ENCODE measurements at places on chromosomes 5 and 9. TPM values are rescaled to one million over a fixed set of nuclear protein-coding genes. Genes with fewer than 3 reads are reported as not detected.

The FIBCD1 gene
- 11.6 TPM for polyA plus RNA-seq

The TLX3 gene
- not detected for polyA plus RNA-seq

The OLFML2A gene
- polyA plus RNA-seq, result 0.60 TPM

The ACTL7B gene
- polyA plus RNA-seq, result not detected

The LHX2 gene
- polyA plus RNA-seq, result not detected

The FCN2 gene
- polyA plus RNA-seq, result 0.12 TPM

The WWC1 gene
- polyA plus RNA-seq, result 11.4 TPM

The CD274 gene
- polyA plus RNA-seq, result 1.4 TPM

The C9orf50 gene
- 0.03 TPM for polyA plus RNA-seq

The MPDZ gene
- polyA plus RNA-seq, result 3.6 TPM

The DNAH5 gene
- 0.04 TPM for polyA plus RNA-seq

The FAT2 gene
- not detected for polyA plus RNA-seq

The FAM151B gene
- 0.60 TPM for polyA plus RNA-seq

The RNF224 gene
- 0.04 TPM for polyA plus RNA-seq

GRCh38 chr9:132312426-132312825, 42.4 kb downstream of the SETX start:
- DNase-seq, result no peak

DNA sequence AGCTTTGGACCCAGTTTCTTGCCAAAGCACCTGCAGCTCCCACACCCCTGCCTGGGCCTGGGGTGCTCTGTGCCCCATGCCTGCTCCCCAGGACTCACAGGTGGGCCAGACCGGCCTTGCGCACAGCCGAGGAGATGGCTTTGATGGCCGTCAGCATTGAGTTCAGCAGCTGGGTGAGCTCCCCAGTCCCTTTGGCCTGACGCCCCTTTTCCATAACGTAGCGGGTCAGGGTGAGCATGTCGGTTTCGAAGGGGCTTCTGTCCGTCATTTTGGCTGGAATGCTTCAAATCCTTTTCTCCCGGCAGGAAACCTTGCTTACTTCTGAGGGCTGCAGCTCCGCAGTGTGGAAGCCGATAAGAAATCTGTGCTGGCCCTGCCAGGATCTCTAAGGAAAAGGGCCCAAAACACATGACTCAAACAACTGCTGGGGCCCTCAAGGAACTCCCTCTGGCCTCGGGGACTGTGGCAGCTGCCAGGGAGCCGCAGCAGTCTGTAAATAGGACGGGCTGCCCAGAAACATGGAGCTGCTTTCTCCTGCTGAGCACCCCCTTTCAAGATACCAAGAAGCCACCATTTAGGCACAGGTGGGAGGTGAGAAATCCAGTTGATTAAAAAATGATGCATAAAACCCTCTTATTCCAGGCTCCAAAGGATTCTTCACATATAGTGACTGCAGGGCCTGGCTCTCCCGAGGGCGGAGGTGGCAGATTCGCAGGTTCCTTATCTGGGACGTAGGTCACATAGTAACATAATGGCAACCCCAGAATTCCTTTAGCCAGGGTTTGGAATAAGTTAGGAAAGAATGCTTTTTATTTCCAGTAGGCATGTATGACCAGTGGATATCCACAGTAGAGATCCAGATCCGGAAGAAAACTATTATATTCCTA, at the start of gene FBP2:
Gene FBP2 (minus strand): TSS at position 366 of the 887 bp plus-strand sequence. CDS start 98 bp downstream, at position 268.
- no peak for DNase-seq

- no peak for DNase-seq
Observed at GRCh38 chr5:159001247-159001646, 98.5 kb downstream of the EBF1 start.

GRCh38 chr5:151924564-151925301, at the start of gene GLRA1:
TSS of gene GLRA1 (minus strand) at chr5:151924851. CDS start at chr5:151924549, 302 bp downstream.
- no peak for DNase-seq

- no peak for DNase-seq
Observed at GRCh38 chr9:89491694-89492093, 6.2 kb downstream of the SEMA4D start.

GRCh38 chr5:124285733-124286132, 460.7 kb downstream of the ZNF608 start:
- DNase-seq, result no peak

- no peak for DNase-seq
Observed at GRCh38 chr5:99449786-99450185, 521.0 kb upstream of the CHD1 start.

GRCh38 chr5:146118322-146118721, 12.9 kb upstream of the PLAC8L1 start:
- DNase-seq, result no peak

DNA sequence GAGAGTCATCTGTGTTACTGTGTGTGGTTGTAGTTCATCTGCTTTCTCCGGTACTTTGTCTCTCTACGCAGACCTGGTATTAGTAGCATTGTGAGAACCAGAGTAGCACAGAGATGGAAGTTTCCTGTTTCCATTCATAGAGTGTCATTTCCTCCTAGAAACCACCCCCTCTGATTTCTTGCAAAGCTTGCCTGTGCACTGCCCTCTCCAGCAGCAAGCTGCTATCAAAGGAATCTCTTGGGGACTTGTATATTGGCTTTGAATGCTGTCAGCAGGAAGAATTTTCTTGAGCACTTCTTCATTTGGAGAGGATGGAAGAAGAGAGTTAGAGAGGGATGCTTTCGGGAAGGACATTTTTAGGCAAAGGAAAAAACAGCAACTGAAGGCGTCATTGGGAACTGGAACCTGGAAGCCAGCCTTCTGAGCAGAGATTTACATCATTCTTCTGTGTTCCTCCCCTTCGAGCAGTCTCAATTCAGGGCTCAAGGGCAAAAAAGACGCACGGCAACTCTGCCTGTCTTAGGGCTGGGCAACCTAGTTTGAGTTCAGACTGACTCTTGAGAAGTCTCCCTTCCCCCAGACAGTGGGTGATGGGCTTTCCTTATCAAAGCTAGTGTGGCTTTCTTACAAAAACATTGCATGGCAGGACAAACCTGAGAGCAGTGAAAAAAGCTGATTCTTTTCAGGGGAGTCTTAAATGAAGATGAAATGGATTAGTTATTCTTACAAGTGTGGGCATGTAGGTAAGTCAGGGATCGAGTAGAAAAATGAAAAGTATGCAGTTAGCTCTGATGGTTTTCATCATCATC, 226.3 kb downstream of the AOPEP start:
- no peak for DNase-seq

DNA sequence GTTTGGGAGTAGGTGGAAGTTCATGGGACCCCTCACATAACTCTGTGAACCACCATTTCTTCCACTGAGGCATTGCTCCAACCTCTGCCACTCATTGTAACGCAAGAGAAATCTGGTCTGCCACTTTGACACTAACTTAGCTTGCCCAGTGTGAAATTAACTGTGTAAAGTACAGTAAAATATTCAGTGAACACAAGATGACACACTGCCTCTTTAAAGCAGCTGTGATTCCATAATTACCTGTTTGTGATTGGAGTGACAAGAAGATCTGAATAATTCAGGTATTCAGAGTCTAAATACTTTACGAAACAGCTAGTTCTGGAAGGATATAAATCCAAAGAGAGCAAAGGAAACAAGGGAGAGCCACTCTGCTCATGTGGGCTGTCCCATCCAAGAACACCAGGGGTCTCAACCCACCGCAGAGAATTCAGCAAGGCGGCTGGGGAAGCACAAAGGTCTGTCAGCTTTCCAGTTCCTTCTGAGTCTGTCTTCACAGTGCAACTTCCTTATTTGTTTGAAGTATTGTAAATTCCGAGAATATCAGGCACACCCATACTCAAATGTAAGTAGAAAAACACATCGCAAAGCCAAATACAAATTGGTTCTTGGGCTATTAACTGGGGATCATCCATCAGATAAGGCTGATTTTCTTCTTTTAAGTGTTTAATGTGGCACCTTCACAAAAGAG, 86.9 kb downstream of the GNAQ start:
- no peak for DNase-seq

GRCh38 chr5:38871790-38872551, 26.2 kb downstream of the OSMR start:
- DNase-seq, result no peak

- DNase-seq, result no peak
Observed at GRCh38 chr5:162227075-162227474, 159.5 kb downstream of the GABRG2 start.

GRCh38 chr9:7165331-7165975, 407.7 kb downstream of the KDM4C start:
- DNase-seq, result no peak

DNA sequence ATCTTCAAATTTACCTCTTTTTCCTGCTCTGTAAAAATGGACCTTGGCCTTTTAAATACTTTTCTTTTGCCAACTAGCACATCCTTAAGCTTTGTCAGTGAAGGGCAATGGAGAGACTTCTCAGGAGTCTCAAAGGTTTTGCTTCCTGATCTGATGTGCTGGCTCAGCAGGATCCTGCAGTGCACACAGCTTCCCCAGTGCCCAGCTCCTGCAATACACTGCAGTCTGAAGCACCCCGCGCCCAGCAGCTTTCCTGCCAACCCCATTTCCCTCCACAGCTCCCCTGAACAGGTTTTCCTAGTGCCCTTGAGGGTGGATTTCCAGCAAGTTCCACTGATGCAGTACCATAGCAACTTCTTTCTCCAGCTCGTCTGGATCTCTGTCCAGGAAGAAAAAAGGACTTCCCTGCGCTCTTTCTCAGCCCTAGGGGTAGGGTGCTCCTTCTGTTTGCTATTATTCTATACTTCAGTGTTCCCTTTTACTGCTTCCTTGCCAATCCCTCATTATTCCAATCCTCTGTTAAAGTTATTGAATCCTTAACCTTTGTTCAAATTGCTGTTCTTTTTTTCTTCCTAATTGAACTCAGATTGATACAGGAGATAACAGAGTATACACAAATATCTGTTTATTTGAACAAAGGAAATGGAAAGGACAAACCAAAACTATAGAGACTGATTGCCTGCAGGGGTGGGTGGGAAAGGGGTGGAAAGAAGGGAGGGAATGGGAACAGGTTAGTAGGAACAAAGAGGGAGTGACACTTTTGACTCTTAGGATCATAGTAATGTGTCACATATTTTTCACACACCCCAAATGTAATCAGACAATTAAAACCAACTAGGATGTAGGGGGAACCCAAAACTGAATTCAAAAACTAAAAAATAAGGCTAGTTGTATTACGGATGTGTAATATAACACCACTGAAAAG, 8.5 kb downstream of the SNAPC3 start:
- DNase-seq, result no peak

GRCh38 chr5:169904059-169904458, 76.2 kb downstream of the INSYN2B start:
- no peak for DNase-seq

DNA sequence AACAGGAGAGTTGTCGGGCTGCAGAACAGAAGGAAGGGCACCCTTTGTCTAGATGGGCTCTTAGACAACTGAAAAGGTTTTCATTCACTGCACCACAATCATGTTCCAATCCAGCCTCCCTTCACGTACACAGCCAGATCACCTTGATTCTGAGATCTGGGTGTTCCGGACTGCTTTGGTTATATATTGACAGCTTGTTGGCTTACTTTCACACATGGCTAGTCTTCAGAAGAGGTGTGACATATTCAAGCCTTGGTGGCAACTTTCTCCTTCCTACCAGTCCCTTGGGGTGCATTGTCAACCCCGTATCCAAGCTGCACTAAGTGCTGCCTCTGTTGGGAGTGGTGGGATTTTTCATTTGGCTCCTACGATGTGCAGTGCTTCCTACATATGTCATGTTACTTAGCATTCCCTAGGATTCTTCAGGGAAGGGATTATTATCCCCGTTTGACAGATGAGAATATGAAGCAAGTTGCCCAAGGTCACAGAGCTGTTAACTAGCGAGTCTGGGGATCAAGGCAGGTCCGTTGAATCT, 100.6 kb downstream of the LIFR start:
- DNase-seq, result no peak

GRCh38 chr5:4116834-4117233, 521.2 kb downstream of the IRX1 start:
- DNase-seq, result no peak

DNA sequence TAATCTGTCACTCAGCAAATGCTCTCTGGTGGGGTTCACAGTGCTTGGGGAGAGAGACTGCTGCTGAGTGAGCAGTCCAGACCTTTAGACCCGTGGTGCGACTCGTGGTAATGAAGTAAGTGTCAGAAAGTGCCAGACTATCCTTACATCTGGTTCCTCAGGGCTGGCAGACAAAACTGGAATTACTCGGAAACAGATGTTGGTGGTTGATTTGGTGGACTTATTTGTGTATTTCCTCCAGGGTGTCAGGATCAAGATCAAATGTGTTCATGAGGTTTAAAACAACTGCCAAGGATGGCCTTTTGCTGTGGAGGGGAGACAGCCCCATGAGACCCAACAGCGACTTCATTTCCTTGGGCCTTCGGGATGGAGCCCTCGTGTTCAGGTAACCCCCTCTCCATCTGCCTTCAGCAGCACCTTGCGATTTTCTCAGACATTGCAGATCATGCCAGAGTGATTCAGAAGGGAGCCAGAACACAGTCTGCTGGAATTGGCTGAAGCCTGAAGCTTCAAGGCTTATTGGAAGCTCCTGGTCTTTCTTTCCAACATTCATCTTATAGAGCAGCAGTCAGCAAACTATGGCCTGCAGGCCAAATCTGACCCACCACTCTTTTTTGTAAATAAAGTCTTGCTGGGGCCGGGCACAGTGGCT, 105.2 kb downstream of the LIFR start:
- DNase-seq, result no peak

GRCh38 chr5:123535648-123536047, 23.7 kb downstream of the CSNK1G3 start:
- no peak for DNase-seq

- no peak for DNase-seq
Observed at GRCh38 chr5:73314395-73315257, 134.0 kb downstream of the FOXD1 start.

GRCh38 chr5:74685979-74686631, 1.1 kb downstream of the HEXB start:
- no peak for DNase-seq

GRCh38 chr5:176418251-176418650, 1.9 kb upstream of the CLTB start:
- no peak for DNase-seq

Data from sigmoid colon (tissue), 7 donors.